HCEC 1CT (cell line): ENCODE measurements at places on chromosomes 6 and 20.
A peak's percentile ranks its signal among the peaks of the same experiment; 100 is the strongest.

- DNase-seq = peak; percentile 64
Measured at GRCh38 chr6:73739096-73739495, 43.1 kb downstream of the CD109 start.

- DNase-seq = no peak
Measured at GRCh38 chr20:62876501-62876901, 14.9 kb upstream of the TCFL5 start.

GRCh38 chr6:122153557-122153956, 245.9 kb upstream of the HSF2 start:
- DNase-seq = no peak

DNA sequence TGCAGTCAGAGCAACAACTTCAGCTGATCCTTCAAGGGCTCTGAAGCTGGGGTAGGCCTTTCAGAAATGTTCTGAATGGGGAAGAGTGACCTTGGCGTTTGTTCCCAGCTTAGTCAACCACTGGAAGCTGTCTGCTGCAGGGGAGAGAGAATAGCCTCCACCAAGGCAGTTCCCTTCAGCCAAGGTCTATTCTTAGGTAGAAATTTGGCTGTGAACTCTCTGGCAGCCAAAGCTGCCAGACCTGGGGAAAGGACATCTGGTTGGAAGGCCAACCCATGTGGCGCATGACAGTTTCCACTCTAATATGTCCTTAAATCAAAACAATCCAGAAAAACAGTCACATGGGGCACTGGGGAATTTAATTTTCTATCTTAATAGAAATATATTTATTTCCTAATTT, 60.1 kb downstream of the FBXO5 start:
- no peak for DNase-seq

- peak; percentile 64 for DNase-seq
Measured at GRCh38 chr6:12266571-12266970, 23.6 kb upstream of the EDN1 start.

GRCh38 chr20:58472273-58473018, 42.8 kb downstream of the APCDD1L start:
- DNase-seq = no peak

DNA sequence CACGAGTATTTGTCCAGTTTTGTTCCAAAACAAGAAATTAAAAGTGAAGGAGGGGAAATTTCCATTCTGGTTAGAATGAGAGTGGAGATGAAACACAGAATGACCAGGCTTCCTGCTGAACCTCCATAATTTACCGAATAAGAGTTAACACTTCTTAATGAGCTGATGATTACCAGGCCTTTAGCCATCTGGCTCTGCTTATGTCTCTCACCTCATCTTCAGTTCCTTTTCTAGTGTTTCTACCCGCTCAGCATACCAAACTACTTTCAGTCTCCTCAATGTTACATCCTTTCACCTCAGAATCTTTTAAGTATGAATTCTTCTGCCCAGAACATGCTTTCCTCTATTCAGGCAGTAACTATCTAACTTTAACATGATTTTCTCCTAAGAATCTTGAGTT, 209.0 kb upstream of the RSPO3 start:
- DNase-seq = no peak

- DNase-seq = no peak
Measured at GRCh38 chr6:44309092-44309491, 4.1 kb downstream of the AARS2 start.

- DNase-seq = no peak
Measured at GRCh38 chr20:54172856-54173652, 732 bp downstream of the CYP24A1 start.

GRCh38 chr6:12911427-12911826, 194.9 kb downstream of the PHACTR1 start:
- peak; percentile 20 for DNase-seq

- DNase-seq = no peak
Measured at GRCh38 chr6:151058021-151058733, 181.6 kb upstream of the AKAP12 start.

- no peak for DNase-seq
Measured at GRCh38 chr20:3326779-3327521, 80.5 kb downstream of the DNAAF9 start.

GRCh38 chr6:106685833-106686232, 56.5 kb downstream of the QRSL1 start:
- no peak for DNase-seq

GRCh38 chr20:18831830-18832499, 18.4 kb downstream of the SCP2D1 start:
- DNase-seq = peak; percentile 74

DNA sequence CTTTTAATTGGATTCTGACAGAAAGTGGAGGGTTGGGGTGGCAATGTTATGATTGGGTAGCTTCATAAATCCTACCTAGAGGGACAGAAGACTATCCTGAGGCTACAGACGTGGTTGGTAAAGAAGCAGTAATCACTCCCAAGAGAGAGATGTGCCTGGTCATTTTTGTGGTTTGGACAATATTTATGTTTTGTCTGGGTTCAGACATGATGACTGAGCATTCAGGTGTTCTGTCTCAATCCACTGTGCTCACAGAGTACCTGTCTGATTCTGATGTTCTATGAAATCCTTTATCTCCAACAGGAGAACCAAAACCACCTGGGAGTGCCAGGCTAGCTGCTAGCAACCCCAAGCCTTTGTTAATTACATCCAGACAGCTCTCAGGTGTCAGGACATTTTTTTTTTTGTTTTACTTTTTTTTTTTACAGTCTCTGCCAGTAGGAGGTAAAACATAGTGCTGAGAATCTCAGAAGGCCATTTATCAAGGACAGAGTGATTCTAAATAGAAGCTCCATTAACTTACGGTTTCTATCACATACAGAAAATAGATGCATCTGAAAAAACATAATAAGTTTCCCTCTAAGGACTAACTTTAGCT, 1.6 kb upstream of the HLA-DQA1 start:
- DNase-seq = no peak

GRCh38 chr6:13528777-13529343, 41.5 kb upstream of the GFOD1 start:
- no peak for DNase-seq

DNA sequence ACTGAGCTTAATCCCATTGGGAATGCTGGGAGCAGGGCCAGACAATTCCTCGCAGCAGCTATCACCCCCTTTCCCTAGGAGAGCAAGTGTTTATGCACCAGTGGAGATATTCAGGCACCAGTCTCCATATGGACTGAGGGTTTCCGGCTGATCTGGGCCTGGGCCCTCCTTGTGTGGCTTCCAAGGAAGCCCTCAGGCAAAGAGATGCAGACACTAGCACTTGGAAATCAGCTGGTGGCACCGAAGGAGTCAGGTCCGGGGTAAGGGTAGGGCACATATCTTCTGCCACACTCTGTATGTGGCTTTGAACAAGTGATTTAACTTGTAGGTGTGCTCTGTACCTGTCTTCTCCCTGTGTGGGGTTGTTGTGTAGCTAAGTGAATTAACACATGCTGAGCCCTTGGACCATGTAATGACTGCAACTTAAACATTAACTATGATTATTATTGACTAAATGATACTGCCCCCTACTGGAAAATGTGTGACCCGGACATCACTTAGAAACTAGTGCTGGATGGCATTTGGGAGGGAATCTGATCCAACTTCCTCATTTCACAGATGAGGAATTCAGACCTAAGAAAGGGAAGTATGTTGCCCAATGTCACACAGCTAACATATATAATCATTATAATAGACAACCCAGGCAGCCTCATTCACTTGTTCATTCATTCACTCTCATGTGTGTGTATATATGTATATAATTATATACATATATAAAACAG, 19.3 kb upstream of the WFDC2 start:
- DNase-seq = peak; percentile 59

GRCh38 chr20:25579081-25579770, 6.1 kb downstream of the NINL start:
- no peak for DNase-seq

- DNase-seq = peak; percentile 61
Measured at GRCh38 chr6:149235130-149235561, 82.4 kb upstream of the TAB2 start.

- no peak for DNase-seq
Measured at GRCh38 chr6:144667532-144668503, 382.7 kb downstream of the UTRN start.

- DNase-seq = no peak
Measured at GRCh38 chr6:46888031-46888430, 33.7 kb downstream of the ADGRF5 start.

- no peak for DNase-seq
Measured at GRCh38 chr6:12776291-12776690, 59.7 kb downstream of the PHACTR1 start.

DNA sequence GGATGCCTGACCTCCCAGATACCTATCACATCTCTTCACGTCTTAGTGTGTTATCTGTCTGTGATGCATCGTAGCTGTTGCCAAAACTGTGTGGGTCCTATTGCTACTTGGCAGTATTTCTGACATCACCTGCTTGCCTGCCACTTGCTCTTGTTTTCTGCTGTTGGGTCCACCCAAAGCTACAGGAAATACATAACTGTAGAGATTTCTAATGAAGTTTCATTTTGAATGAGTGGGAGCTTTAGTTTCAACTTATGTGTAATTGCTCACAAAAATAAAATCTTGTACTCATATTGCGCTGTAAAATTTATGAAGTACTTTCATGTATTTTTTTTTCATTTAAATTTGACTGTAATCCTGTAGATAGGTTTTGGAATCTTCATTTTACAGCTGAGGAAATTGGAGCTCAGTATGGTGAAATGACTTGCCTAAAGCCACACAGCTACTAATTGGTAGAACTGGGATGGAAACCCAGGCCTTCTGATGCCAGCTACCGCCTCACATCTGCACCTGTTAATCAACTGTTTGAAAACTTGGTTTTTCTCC, 113.6 kb upstream of the MAN1A1 start:
- DNase-seq = no peak

DNA sequence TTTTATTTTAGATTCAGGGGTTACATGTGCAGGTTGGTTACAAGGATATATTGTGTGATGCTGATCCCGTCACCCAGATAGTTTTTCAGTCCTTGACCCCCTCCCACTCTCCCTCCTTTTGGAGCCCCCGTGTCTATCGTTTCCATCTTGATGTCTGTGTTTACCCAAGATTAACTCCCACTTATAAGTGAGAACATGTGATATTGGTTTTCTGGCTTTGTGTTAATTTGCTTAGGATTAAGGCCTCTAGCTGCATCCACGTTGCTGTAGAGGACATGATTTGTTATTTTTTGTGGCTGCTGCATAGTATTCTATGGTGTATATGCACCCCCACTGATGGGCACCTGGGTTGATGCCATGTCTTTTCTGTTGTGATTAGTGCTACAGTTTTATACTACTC, 178.6 kb downstream of the PLCB1 start:
- DNase-seq = no peak

GRCh38 chr20:44241796-44242195, 5.3 kb upstream of the GDAP1L1 start:
- no peak for DNase-seq

DNA sequence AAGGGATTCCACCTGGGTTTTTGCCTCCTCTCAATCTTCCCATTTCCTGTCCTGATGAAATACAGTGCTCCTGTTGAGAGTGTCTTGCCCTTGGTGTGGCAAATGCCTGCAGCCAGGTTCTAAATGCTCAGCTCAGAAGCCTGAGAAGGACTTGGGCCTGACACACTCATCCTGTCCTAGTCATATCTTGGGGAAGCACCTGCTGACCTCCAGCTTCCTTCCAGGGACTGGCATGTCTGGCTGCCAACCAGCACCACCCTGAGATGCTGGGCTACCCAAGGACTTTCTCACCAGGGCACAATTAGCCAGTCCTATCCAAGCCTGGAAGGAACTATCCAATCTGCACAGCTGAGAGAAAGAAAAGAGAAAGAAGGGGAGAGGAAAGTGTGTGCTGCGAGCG, 43.4 kb downstream of the LRFN2 start:
- DNase-seq = no peak

GRCh38 chr20:16284385-16285100, 288.7 kb downstream of the KIF16B start:
- DNase-seq = no peak

- no peak for DNase-seq
Measured at GRCh38 chr20:57688864-57689263, 21.0 kb downstream of the PMEPA1 start.

GRCh38 chr20:61764471-61765025, 301.1 kb downstream of the TAF4 start:
- DNase-seq = no peak

- DNase-seq = no peak
Measured at GRCh38 chr6:134331256-134331655, 13.3 kb upstream of the SGK1 start.

DNA sequence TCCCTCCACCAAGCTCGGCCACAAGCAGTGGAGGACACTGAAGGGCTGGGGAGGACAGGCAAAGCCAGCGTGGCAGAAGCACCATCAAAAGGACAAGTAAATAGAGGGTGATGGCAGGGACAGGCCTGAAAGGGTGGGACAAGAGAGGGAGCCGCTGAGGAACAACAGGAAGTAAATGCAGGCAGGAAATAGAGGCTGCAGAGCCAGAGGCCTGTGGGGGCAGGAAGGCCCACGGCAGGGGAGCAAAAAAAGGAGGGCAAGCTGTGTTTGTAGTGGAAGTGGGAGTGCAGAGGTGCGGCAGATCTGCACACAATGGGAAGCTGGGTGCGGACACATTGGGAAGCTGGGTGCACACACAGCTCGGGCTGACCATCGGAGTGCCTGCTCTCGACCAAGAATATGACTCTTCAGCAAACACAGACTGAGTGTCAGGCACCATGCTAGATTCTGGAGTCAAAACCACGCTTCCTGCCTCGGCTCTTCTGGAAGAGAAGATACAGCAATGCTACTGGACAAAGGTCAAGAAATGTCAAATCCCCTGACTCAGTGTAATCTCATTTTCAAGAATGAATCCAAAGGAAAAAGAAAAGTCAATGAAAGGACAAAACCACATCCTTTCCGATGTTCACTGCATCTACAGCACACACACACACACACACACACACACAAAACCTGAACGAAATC, 40.4 kb upstream of the RAB22A start:
- DNase-seq = no peak

DNA sequence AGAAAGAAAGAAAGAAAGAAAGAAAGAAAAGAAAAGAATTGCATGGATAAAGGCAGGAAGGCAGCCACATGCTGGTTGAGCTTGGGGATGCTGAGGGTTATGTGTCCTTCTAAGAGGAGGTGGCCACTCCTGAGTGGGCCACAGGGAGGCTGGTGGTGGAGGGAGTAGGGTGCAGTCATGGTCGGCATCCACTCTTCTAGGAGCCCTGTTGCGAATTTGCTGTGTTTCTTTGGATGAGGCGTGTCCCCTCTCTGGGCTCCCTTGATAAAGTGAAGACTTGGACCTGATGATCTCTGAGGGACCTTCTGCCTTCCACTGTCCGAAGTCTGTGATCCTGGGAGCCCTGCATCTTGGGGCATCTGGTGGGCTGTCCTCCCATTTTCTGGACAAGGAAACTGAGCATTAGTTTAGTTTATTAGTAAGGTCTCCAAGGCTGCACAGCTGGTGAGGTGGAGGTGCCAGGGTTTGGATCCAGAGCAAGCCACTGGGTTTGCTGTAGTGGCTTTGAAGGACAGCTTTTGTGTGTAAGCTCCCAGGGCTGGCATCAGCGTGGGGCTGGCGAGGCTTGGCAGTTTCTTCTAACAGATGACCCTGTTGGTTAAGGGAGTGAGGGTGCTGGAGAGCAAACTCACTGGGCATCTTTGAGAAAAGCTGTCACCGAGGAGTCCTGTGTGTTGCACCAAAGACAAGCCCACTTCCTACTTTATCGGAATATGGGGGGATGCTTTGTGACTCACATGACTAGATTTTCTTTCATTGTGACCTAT, 4.3 kb downstream of the DLGAP4 start:
- DNase-seq = no peak
